ENCODE measurements at places on chromosomes 5 and 9.

DNA sequence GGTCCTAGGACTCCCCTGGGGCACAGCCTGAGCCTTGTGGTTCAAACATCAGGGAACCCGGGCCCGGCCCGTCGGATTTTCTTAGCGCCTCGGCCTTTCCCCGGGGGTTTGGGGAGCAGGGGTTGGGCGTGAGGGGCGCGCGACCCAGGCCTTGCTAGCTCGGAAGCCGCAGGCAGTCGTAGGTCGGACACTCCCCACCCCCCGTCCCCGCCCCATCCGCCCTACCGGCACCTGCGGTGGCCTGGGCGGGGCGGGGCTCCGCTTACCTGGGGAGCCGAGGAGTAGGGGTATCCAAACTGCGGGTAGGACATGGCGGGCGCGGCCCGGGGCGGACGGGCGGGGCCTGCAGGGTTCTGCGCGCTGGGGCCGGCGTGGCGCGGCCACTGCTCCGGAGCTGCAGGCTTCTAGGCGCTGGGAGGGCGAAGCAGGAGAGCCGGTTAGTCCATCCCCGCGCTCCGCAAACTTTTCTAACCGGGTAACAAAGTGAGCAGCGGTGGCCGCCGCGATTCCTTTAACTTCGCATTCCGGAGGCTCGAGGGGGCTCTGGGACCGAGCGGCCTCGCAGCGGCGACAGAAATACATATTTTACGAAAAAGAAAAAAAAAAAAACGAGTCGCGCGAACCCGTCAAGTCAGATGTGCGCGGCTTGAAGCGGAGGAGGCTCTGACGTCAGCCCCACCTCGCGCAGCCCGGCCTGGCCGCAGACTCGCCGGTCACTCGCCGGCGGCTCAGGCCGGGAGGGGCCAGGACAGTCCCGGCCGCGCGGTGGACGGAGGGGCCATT, at the start of gene IRX4:
TSS of gene IRX4 (minus strand) at position 589 of the 783 bp plus-strand sequence. CDS start at position 311, 278 bp downstream.
- DNase-seq, result no peak

DNA sequence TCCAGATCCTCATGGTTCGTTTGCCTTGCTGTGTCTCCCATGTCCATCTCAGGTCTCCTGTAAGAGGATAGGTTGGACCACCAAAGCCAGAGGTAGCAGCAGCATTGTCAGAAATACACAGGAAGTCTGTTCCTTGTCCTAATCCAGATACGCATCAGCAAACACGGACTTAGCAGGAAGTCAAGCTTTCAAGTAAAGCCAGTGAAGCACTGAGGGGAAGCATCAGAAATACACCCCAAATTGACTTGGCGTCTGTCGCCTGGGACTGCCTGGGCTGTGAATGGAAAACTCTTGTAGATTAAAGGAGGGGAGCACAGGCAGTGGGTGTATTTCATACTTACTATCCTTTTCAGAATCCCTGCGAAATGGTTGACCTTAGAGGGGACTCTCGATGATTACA, 171.3 kb downstream of the PSAT1 start:
- no peak for DNase-seq

DNA sequence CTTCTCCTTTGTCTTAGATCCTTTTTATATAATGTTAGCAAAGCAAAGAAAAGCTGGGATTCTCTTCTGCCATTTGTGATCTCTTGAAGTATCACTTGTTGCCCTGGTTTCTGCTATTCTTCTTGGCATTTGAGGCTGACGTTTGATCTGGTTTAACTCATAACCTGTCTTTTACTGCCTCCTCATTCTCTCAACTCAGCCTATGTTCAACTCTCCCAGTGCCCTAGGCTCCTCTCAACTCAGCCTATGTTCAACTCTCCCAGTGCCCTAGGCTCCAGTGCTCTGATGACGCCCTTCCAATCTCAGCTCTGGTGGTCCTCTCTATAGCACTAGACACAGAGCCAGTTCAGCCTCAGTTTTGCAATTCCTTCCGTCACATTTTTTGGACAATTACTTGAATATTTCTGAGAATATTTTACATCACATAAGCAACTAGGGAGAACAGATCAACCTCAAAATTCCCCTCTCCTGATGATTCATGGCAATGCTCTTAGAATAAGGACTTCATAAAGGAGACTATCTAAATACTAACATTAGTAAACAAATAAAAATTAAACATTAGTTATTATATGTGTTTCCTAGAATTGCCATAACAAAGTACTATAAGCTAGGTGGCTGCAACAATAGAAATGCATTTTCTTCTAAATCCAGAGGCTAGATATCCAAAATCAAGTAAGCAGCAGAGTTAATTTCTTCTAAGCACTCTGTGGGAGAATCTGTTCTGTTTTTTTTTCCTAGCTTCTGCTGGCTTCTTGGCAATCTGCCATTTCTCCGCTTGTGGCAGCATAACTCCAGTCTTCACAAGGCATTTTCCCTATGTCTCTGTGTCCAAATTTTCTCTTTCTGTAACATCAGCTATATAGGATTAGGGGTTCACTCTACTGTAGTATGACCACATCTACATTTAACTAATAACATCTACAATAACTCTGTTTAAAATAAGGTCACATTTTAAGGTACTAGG, 662.1 kb upstream of the FTMT start:
- DNase-seq, result no peak

GRCh38 chr9:108257382-108257781, 598.4 kb downstream of the ACTL7B start:
- DNase-seq, result no peak

- no peak for DNase-seq
Observed at GRCh38 chr9:134605351-134605965, 36.1 kb upstream of the COL5A1 start.

Data from iPS DF 6.9 (cell line).